Fibroblast of the aortic adventitia (primary cell): ENCODE measurements at places on chromosomes 16 and 17. TPM values are rescaled to one million over a fixed set of nuclear protein-coding genes. Genes with fewer than 3 reads are reported as not detected.
A peak's percentile ranks its signal among the peaks of the same experiment; 100 is the strongest.

The MYLK3 gene
- total RNA-seq = under 0.01 TPM in 1 of 2 replicates, not detected in the other

The SLFN13 gene
- 1.4 and 1.7 TPM in 2 replicates for total RNA-seq

The KRTAP16-1 gene
- total RNA-seq = not detected in 2 replicates

The SLC16A13 gene
- total RNA-seq = 0.72 and 3.1 TPM in 2 replicates

GRCh38 chr16:4392382-4393239 lies 21.0 kb downstream of the VASN start:
- peak; percentile 80 for DNase-seq

DNA sequence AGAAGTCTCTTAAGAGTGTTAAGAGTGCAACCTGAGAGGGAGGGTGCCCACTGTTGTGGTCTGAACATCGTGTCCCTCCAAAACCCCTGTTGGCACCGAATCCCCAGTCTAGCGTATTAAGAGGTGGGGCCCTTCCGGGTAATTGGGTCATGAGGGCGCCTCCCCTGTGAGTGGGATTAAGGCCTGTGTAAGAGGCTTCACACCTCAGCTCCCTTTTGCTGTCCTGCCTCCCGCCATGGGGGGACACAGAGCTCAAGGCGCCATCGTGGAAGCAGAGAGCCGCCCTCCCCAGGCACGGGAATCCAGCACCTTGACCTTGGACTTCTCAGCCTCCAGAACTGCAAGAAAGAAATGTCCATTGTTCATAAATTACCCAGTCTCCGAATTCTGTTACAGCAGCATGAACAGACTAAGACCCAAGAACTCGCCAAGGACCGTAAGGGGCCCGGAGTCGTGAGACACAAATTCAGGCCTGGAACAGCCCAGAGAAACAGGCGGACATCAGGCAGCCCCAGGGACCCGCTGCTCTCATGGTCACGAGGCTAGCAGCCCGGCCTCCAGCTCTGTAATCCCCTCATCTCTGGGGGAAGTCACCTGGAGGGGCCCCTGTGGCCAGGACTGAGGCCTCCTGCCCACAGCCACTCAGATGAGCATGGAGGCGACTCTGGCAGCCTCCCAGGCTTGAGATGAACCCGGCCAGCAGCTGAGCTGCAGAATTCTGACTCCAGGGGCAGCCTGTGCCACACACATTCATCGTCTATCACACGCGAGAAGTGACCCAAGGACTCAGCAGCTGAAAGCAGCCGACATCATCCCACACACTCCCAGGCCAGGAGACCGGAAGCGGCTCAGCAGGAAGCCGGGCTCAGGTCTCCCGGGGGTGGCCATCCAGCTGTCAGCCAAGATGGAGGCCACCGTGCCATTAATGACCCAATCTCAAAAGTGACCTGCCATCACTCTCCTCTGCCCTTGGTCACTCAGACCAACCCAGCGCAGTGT lies 12.8 kb upstream of the CHMP6 start:
- DNase-seq = no peak

DNA sequence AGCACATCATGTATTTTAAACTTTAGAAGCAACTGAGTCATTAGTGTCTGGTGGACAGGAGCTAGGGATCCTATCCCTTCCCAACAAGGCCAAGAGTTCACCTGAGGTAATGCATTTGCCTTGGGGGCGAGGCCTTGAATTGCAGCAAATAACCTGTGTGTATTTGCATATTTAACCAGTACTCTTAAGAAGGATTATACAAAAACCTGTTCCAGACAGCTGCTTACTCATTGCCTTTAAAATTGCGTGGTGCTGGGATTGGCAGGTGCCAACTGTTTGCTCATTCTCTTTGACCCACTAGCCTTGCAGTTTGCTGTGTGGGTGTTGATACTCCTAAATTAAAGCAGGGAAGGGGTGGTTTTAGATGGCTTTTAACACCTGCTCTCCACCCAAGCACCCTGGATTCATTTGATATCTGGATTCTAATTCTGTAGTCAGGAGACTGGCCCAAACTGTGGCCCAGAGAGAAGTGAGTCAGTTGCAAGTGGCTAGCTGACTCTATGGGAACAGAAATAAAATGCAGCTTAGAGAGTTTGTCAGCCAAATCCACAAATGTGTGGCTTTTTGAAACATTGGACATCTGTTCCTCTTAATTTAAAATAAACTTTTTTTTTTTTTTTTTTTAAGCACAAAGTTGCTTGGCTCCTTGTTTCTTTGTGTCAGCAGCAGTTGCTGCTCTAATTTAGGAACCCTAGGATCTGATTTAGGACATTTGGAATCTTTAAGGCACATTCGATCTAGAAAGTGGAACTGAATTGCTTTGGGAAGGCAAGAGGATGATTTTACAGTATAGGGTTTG lies 46.9 kb downstream of the TUBD1 start:
- peak; percentile 88 for DNase-seq

GRCh38 chr16:53415504-53415903 lies 18.8 kb upstream of the RBL2 start:
- no peak for DNase-seq

GRCh38 chr16:20740007-20740883 lies 1.4 kb downstream of the THUMPD1 start:
- peak; percentile 5 for DNase-seq

- DNase-seq = no peak
Observed at GRCh38 chr17:14452856-14453255, 152.0 kb downstream of the HS3ST3B1 start.

- DNase-seq = no peak
Observed at GRCh38 chr16:49468611-49469310, 95.2 kb downstream of the C16orf78 start.
